ENCODE measurements at places on chromosomes 16 and 17.

DNA sequence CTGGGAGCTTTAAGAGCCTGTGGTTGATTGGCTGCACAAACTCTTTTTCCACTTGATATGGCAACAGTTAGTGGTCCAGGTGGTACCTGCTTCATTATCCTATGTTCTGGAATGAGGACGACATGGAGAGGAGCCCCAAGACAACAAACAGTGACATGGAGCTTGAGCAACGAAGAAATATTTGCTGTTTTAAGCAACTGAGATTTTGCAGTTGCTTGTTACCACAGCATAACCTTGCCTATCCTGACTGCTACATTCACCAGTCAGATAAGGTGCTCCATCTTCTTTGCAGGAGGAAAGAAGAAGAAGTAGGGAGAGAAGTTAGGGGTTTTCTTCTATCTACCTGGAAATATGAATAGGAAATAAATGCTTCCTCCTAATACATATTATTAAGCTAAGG lies 7.5 kb upstream of the ODF4 start:
- DNase-seq = no peak

DNA sequence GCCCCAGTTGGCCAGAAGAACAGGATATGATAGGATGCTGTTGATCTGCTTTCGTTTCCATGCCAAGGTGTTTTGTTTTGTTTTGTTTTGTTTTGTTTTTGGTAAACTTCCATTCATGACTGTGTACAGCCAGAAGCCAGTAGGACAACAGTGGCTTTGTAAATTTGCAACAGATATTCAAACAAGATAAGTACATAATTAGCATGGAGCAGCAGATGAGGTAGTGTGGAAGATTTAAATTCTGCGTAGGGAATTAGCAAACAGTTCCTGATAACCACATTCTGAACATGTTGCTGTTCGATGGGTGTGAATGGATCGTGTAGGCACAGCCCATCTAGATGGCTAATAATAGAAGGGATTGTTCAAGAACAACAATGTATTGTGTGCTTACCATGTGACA lies 1080.1 kb upstream of the RBFOX1 start:
- no peak for DNase-seq

DNA sequence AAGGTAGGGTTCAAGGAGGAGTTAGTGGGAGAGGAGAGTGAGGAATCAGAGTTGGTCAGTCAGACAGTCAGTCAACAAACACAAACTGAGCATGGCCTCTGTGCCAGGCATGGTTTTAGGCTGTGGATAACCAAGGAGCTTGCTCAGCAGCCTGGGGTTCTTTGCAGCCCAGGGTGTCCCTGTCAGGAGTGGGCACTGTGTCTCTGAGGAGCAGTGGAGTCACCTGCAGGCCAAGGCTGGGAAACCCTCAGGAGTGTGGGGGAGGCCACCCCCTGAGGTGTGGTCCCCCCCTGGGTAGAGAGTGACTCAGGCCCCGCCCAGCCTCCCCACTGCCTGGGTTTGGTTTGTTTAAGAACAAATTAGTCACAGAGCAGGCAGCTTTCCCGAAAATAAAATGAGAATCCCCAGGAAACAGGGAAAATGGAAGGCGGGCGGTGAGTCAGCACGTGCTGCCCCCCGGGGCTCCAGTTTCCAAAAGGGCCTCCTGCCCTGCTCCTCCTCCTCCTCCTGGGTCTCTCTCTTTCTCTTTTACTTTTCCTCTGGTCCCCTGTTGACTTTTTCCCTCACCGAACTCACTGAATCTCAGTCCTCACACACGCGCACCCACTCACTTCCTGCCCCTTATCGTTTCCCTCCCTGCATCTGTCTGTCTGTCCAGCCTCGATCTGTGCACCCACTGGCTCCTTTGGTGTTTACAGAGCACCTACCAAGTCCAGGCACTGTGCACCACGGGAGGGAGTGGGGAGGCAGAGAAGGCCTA lies 44.3 kb downstream of the SOCS3 start:
- peak; percentile 85 for DNase-seq

- DNase-seq = no peak
Observed at GRCh38 chr17:80137131-80137530, 9.8 kb downstream of the EIF4A3 start.

DNA sequence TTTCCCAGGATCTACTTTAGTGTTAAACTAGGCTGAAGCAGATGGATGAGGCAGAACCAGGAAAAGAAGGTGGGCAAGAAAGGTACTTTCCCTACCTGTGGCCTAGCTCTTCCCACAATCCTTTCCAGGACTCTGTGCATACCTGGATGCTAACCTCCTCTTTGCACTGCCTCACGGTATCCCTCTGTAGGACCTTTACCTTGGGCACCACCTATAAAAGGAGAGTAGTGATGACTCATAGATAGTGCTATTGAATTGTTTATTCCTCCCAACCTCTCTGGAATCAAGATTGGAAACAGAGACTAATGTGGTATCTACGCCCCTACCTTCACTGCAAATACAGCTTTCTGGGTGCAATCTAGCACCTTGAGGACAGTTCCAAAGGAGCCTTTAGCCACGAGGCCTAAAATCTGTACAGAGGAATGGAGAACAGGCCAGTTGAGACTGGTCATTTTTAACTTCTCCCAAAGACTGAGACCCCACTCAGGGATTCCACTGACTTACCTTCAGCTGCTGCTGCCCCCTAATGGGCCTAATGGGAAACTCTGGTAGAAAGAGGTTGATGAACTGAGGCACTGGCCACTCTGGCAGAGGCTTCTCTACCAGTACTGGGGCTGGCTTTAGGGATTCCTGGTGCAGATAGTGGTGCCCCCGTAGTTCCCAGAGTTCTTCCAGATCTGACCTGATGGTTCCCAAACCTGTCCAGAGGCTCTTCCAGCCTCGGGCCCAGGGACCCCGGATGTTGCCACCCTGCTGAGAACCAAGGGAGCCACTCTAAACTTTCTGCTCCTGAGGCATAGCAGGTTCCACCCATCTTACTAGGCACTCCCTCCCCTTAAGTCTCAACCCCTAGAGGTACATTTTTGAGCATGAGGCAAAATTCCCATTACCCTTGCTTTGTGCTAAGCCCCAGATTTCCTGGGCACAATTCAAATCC lies 781 bp downstream of the RSKR start:
- DNase-seq = no peak

DNA sequence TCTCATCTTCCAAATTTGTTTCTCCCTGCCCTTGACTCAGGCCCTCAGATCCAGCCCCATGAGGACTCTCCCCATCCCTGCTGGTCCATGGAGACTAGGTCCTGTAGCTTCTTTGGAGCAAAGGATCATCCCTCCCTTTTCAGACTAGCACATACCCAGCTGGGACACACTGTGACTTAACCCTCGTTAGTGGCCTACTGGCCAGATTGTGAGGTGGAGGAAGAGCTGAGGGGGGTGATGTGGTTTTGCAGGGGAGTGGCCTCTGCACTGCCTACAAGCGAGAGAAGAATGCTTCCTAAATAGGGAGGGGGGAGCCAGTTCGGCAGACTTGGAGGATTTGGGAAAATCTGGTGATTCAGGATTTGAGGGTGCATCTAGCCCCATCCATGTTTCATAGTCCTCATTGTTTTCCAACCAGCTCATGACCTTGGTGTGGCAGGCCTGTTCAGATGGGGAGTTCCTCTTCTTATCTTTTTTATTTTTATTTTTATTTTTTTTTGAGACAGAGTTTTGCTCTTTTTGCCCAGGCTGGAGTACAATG lies 47.8 kb upstream of the SLC47A1 start:
- DNase-seq = no peak

- no peak for DNase-seq
Observed at GRCh38 chr16:72821185-72821950, 226.6 kb downstream of the ZFHX3 start.

DNA sequence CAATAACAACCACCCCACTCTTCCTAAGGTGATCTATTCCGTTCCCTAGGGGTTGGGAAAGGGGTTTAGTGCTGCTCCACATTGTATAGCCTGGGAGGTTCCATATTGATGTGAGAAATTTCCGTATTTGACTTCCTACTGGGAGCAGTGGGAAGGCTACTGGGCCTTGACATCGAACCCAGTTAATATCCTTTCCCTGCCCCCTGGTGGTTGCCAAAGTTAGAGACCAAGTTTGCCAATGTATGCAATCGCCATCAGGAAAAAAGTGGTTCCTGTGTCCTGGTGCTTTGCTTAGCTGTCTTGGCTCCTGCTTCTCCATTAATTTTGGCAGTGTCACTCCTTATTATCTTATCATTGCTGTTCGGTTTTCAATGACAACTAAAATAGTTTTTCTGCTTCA lies 914.9 kb downstream of the KCNJ2 start:
- DNase-seq = peak; percentile 17

DNA sequence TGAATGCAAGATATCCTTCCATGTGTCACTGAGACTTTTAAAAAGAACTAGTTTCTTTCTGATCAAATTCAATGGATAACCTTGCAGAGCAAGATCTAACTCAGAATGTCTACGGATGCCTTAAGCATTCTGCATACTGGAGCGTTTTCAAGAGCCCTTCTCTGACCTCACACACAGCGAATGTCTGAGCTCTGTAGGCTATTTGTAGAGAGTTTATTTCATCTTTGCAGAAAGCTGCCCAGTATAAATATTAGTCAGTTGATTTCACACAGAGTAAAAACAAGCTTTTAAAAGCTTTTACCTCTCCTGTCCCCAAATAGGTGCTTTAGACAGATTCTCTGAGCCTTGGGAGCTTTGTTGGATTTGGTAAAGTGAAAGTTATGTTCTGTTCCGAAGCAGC lies 165.0 kb downstream of the RBFOX1 start:
- DNase-seq = no peak

DNA sequence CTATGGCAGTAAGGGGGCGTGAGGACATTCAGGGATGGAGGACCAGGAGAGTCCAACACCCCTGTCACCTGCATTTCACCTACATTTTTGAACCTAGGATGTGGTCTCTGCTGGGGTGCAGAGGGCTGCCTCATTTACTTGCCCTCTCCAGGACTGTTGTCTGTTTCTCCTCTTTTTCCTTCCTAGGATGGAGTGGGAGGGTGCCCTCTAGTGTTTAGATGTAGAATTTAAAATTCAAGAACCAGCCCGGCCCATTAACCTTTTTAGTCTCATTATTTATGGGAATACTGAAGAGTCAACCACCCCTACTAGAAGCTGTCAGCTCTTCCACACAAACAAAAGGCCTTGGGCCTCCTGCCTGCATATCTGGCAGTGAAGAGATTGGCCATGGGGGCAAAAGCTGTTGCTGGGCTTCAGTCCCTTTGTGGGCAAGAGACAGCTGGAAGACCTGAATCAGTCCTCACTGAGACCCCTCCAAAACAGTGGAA lies 2.5 kb upstream of the STARD3 start:
- DNase-seq = peak; percentile 67

DNA sequence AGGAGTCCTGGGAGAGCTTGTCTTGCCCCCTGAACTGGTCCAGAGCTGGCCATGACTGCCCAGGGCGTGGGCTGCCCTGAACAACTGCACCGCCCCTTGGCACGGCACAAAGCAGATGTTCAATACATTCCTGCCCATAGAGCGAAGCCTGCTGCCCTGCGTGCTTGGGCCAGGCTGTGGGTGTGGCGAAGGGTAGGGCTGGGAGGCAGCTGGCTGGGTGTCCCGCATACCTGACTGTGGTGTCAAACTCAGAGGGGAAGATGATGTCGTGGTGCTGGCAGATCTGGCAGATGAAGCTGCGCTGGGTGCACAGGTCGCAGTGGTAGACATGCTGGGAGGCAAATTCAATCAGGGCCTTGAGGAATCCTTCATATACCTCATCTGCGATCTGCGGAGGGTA lies 124.2 kb upstream of the SMURF2 start:
- DNase-seq = no peak

DNA sequence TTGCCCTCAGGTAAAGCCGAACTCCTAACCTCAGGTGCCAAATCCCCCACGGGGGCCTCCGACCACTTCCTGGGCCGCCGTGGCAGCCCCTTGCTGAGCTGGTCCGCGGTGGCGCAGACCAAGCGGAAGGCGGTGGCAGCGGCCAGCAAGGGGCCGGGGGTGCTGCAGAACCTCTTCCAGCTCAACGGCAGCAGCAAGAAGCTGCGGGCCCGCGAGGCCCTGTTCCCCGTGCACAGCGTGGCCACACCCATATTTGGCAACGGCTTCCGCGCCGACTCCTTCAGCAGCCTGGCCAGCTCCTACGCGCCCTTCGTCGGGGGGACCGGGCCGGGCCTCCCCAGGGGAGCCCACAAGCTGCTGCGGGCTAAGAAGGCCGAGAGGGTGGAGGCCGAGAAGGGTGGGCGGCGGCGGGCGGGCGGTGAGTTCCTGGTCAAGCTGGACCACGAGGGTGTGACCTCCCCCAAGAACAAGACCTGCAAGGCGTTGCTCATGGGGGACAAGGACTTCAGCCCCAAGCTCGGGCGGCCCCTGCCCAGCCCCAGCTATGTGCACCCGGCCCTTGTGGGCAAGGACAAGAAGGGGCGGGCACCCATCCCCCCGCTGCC lies 51.6 kb downstream of the ACTG1 start:
- no peak for DNase-seq

DNA sequence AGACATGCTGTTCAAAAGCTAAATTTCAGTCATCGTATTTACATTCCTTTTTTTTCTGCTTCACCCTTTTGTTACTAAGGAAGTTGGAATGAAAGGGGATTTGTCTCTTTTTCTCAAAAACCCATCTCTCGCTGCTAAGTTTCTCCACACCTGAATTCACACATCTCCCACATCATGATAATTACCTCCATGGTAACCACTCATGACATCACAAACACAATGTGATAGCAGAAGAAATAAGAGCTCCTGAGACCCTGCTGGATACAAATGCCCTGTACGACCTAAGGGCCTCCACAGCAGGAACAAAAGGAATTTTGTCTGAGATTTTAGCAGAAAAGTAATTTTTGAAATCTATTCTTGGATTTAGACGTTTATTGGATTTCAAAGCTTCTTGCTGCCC lies 82.6 kb upstream of the GNAO1 start:
- DNase-seq = no peak

GRCh38 chr17:4585638-4585994 lies 1.3 kb downstream of the SMTNL2 start:
- DNase-seq = no peak

DNA sequence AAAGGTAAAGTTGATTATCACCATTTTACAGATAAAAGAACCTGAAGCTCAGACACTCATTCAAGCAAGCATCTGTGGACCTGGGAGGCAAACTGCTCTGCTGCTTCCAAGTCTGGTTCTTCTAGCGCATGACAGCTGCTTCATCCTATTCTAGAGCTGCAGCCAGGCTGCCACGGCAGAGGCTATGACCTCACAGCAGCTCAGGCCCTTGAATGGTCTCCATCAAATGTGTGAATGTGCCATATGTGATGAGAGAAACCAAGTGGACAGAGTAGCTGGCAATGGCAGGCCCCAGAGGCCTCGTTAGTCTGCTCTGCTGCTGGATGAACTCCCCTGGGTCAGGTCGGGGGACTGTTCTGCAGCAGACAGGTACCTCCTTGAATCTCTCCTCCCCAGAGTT lies 30.7 kb upstream of the FOXJ1 start:
- no peak for DNase-seq

GRCh38 chr17:73007407-73007806 lies 85.1 kb downstream of the SLC39A11 start:
- no peak for DNase-seq

DNA sequence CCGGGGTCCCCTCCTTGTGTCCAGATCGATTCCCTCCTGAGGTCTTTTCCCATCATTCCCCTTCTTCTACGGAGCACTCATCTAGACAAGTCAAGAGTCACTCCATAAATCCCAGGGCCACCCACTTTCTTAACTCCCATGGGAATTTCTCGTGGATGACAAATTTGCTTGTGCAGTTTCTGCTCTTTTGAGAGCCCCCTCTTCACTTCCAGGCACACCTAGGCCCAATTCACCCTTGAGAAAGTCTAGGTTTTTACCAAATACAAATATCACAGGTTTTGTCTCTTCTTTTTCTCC lies 522 bp upstream of the POLDIP2 start:
- DNase-seq = no peak

GRCh38 chr17:59845595-59846393 lies 46.9 kb downstream of the TUBD1 start:
- peak; percentile 39 for DNase-seq

All from adrenal gland (tissue), 19 donors.